T-helper 2 cell (primary cell): ENCODE measurements at places on chromosomes 3 and 15.

GRCh38 chr15:48032911-48033310 is 87.9 kb upstream of the SLC24A5 start:
- no peak for DNase-seq

- DNase-seq, result no peak
These were observed 184.5 kb downstream of the TBC1D5 start for GRCh38 chr3:17557749-17558463.

GRCh38 chr3:69130689-69131088 is 8.3 kb upstream of the LMOD3 start:
- no peak for DNase-seq

GRCh38 chr3:24582431-24583403 is 88.1 kb upstream of the THRB start:
- DNase-seq, result no peak

DNA sequence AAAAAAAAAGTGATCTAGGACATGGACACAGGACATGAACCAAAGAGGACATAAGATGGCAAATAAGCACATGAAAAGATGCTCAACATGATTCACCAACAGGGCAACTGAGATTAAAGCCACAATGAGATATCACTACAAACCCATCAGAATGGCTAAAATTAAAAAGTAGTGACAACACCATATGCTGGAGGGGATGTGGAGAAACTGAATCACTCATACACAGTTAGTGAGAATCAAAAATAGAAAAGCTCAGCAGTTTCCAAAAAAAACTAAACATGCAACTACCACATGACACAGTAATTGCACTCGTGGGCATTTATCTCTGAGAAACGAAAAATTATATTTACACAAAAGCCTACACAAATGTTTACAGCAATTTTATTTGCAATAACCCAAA is 27.9 kb upstream of the ACKR4 start:
- no peak for DNase-seq

GRCh38 chr3:82114589-82114988 is 353.1 kb upstream of the GBE1 start:
- DNase-seq, result no peak

DNA sequence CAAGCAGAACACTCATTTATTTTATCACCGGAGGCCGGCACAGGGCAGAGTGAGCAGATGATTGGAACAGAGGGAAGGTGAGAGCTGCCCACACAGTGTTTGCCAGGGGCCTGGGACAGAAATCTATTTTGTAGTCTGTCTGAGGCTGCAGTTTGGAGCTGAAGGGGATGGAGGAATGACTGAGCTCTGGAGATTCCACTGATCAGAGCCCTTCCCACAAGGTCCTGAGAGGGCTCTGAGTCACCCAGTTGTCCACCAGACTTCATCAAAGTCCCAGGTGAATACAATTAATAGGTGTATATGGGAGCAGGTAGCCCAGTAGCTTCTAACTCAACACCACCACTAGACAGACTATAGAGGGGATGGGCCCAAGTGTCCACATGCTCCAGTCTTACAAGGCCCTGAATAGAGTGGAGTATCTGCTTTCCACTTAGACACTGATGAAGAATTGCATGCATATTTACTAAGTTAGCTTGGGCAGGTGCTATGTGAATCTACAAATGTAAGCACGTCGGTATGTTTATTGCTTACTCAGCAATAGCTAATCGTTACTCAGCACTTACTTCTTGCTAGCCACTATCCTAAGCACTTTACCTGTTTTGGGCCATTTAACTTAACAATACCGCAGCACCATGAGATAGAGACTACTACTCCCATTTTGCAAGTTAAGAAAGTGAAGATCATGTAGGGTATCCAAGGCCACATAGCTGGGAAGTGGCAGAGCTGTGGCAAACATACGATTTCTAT is 2.7 kb upstream of the STARD5 start:
- no peak for DNase-seq

DNA sequence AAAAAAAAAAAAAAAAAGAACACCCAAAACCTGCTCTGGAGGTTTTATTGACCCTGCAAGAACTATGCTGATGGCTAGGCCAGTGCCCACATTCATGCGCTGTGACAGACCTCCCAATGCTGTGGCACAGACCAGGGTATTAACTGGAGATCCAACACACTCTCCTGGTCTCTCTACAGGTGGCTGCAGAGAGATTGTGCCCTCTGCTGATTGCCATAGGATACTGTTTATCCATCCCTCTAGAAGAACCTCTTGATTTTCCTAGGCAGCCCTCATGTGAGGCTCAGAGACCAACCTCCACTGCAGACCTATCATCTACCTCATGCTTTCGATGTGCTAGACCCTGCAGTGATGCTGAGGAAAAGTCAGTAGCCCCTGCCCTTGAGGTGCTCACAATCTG is 125.5 kb upstream of the TRIM42 start:
- DNase-seq, result no peak

- DNase-seq, result no peak
These were observed 36.7 kb upstream of the SLC6A11 start for GRCh38 chr3:10779293-10779805.

DNA sequence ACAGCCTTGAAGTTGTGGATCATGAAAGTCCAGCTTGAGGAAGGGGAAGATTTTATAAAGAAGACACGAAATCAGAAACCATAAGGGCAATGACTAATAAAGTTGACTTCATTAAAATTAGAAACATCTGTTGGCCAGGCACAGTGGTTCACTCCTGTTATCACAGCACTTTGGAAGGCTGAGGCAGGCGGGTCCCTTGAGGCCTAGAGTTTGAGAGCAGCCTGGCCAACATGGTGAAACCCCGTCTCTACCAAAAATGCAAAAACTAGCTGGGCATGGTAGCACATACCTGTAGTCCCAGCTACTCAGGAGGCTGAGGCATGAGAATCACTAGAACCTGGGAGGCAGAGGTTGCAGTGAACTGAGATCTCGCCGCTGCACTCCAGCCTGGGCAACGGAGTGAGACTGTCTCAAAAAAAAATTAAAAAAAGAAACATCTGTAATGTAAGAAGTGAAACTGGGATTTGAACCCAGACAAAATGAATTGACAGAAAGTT is 7.9 kb upstream of the UBXN7 start:
- DNase-seq, result no peak

GRCh38 chr3:43735618-43736017 is 44.9 kb downstream of the ABHD5 start:
- no peak for DNase-seq
